AG04449 (cell line): ENCODE measurements at places on chromosomes 2 and 18.

DNA sequence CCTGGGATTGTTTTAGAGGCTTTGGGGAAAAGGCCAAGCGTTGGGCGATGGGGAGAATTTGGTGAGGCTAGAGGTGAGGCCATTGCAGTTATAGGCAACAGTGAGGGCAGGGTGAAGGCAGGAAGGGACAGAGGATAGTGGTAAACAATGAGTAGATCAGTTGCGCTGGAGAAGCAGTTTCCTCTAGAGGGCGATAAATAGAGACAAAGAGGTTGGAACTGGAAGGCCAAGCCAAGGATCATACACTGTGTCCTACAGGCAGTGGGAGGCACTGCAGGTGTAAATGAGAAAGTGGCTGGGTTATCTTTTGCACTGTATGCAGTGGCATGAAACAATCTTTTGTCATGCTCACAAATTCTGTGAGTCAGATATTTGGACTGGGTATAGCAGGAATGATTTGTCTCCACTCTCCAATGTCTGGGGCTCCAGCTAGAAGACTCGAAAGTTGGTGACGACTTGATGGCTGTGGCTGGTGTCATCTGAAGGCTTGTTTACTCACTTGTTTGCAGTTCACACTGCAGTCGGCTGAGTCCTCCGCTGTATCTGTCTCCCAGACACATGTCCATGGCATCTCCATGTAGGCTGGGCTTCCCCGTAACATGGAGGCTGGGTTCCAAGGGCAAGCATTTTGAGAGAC is 82.1 kb downstream of the TNP1 start:
- DNase-seq: no peak

- DNase-seq: no peak
Observed at GRCh38 chr2:144516411-144516980, 3.4 kb downstream of the ZEB2 start.

GRCh38 chr2:98258906-98259305 is 87.3 kb upstream of the CNGA3 start:
- DNase-seq: no peak

DNA sequence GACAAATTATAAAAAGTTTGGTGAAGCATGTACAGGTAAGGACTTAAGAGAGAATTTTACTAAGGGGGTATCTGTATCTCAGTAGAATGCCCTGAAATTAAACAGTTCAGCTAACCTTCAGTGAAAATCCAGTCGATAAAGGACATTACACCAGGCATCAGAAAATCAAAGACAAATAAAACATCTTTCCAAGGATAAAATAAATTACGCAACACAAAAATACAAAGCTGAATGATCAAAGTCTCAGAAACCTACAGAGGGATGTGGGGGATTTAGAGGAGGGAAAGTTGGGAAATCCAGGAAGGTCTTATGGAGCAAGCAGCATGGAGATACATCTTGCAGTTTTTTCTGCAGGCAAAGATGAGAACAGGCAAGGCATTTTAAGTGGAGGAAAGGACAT is 384.1 kb downstream of the TNS1 start:
- DNase-seq: no peak

- no peak for DNase-seq
Observed at GRCh38 chr18:34544930-34545329, 165.2 kb upstream of the DTNA start.

DNA sequence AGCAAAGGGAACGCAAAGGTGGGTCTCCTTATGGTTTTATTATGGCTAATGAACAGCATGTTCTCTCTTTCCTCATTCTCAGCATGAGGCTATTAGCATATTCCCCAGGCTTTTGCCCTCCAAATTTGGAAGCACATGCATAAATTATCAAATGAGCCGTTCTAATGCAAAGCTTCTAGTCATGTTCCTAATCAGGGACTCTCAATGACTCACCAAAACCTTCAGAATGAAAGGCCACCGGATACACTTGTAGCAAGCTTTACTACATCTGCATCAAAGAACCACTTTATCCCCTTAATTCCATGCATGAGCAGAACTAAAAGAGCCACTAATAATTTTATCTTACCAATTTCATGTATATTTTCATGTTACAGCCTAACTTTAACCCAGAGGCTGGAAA is 310.5 kb downstream of the LRATD1 start:
- no peak for DNase-seq

DNA sequence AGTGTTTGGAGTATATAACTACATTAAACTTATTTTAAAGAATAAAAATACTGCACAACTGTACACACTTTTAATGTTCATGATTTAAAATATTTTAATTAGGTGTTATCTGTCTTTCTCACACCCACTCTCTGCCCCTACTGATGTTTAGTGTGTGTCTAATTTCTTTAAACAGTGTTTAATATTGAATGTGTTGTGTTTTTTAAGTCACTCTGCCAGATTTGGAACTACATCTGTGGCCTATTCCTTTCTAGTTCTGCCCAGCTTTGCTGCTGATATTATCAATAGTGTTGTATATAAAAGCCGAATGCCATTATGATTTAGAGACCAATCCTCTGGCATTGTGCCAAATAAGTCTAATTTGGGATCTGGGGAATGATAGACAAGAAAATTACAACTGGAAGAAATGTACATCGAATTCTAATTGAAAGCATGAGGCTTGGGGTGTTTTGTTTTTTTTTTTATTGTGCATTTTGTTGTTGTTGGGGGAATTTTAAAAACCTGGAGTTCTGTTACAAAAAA is 398.0 kb downstream of the CPS1 start:
- no peak for DNase-seq

GRCh38 chr18:68489013-68489792 is 225.7 kb downstream of the TMX3 start:
- DNase-seq: no peak

DNA sequence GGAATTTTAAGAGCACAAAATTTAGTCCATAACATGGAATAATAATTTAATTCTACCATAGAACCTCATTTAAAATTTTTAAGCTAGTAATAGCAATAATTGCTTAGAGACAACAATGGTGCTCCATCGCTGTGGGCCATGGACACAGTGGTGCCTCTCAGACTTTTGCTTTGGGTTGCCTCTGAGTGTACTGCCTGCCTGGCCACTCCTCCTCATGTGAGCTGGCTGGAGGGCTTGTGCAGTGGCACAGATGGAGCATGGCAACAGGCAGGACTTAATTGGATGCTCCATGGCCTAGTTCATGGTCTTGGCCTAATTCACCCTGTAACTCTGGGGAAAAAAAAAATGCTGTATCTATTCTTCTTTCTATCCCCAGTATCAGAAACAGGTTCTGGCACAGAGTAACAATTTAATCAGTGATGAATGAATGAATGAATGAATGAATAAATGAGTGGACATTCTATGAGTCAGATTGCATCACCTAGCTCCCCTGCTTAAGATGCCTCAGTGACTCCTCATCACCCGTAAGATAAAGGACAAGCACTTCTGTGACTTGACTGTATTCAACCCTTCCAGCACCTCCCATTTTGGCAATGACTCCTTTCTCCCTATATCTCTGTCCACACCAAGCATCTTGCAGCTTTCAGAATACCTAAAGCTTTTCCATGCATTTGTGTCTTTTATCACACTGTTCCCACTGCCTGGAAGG is 211.8 kb upstream of the SLC14A2 start:
- DNase-seq: no peak

GRCh38 chr2:15246870-15247269 is 314.3 kb downstream of the NBAS start:
- DNase-seq: no peak

GRCh38 chr18:61845197-61845596 is 47.6 kb downstream of the RNF152 start:
- no peak for DNase-seq

DNA sequence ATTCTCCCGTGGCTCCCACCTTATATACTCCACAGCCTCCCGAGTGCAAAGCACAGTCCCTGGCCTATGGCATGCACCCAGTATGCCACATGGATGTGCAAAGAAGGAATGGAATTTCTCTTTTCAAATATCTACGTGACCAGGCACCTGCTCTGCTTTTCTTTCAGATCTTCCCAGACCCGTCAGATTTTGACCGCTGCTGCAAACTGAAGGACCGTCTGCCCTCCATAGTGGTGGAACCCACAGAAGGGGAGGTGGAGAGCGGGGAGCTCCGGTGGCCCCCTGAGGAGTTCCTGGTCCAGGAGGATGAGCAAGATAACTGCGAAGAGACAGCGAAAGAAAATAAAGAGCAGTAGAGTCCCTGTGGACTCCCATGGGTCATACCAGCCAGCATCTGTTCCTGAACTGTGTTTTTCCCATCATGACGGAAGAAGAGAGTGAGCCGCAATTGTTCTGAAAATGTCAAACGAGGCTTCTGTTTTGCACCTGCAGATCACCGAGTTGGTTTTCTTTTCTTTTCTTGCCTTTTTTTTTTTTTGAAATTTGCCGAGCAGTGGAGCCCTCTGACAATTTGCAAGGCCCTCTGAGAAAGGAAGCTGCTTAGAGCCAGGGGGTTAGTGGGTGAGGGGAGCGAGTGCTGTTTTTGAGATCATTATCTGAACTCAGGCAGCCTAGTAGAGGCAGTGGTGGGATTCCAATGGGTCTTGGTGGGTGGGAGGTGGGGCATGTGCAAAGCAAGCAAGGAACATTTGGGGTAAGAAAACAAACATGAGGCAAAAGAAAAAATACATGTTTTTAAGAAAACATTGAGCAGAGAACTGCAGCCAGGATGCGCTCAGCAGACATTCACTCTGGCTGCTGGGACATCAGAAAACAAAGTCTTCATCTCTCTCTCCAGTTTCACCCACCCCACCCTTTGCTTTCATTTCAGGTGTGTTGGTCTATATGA is 26.2 kb downstream of the LBH start:
- no peak for DNase-seq

DNA sequence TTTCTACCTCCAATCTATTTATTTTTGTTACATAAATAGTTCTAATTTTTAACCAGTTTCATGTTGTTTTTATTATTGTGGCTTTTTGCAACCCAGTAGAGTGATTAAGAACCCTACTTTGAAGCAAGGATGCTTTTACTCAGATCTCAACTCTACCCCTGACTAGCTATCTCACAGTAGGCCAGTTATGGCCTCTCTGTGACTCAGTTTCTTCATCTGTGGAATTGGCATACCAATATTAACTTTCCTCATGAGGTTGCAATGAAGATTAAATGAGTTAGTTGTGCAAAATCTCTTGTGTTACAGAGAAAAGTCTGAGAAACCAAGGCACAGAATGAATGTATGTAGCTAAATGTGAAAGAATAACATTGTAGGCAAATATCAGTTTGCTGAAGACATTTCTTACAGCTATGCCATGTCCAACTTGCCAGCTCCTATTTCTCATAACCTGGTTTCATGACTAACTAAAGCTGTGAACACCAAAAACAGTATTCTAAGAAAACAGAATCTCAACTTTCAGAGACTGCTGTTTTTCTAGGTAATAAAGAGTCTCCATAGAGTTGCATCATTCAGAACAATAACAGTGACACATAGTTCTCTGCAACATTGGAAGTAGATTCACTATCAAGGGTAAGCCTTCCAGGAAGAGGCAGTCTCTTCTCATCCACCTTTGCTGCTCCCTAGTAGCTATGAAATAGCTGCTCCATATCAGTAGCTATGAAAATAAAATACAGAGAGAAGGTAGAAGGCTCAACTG is 33.2 kb upstream of the CYTIP start:
- no peak for DNase-seq

DNA sequence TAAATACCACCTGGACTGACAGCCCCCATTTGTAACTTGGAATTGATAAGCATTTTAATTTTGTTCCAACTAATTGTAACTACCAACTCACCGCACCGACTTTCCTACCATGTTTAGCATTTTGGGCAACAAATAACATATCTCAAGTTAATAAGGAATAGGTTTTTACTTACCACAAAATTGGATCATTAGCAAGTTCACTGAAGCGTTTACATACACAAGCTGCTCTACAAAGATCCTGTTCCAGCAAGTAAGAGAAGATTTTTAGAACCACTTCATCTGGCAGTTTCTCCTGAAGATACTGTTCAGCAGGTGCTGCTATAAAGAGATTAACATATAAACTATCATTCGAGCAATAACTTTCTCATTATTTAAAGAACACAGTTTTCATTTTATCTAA is 55.7 kb downstream of the MSH6 start:
- DNase-seq: no peak

- DNase-seq: no peak
Observed at GRCh38 chr2:173252581-173252980, 102.1 kb upstream of the CDCA7 start.

DNA sequence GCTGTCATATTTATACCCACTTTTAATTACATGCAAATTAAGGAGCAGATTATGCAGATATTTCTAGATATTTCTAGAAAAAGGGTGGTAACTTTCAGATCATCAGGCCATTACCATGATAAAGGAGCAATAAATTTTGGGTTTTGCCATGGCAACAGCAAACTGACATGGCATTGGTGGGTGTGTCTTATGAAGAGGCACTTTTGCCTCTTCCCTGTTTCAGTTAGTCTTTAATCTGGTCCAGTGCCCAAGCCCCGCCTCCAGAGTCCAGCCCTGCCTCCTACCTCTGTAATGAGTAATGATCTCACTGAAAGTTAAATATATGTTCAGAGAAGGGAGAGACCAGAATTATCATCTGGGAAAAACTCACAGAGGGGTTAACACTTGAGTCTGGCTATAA is 124.8 kb downstream of the SCG2 start:
- DNase-seq: no peak

- DNase-seq: peak; percentile 37
Observed at GRCh38 chr2:226911932-226912331, 76.1 kb downstream of the RHBDD1 start.

DNA sequence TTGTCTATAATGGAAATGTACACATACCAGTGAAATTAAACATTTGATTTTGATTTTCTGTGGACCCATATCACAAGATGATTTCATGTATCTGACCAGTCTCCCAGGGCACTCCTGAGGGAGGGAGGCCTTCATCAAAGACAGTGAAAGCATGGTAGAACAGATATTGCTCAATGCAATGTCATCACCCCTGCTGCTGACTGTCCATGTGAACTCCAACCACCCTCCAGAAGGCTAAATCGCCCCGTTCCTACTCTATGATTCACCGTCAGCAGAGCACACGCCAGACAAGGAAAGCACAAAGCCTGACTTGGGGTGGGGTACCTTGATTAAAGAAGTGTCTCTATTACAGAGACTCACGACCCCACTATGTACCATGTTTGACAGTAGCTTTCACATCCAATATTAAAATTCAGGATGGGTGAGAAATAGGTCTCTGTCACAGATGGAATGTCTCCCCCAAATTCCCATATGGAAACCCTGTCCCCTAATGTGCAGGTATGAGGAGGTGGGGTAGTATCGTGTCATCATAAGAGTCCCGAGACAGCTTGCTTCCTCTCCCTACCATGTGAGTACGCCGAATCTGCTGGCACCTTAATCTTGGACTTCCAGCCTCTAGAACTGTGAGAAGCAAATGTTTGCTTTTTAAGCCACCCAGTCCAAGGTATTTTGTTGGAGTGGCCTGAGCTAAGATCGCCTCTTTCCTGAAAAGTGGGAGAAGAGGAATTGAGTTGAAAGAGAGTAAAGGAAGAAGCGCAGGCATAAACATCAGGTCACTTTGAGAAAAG is 42.4 kb downstream of the CYB5A start:
- no peak for DNase-seq
